Activated CD8-positive, alpha-beta T cell treated with anti-CD3 and anti-CD28 coated beads, Interleukin-2, amount 10 ng/mL, durations not matched to agents 7 days and 5 days (primary cell): ENCODE measurements at places on chromosomes 3 and 15.
A peak's percentile ranks its signal among the peaks of the same experiment; 100 is the strongest.

- DNase-seq = no peak
Observed at GRCh38 chr15:99558571-99558970, 7.2 kb upstream of the MEF2A start.

DNA sequence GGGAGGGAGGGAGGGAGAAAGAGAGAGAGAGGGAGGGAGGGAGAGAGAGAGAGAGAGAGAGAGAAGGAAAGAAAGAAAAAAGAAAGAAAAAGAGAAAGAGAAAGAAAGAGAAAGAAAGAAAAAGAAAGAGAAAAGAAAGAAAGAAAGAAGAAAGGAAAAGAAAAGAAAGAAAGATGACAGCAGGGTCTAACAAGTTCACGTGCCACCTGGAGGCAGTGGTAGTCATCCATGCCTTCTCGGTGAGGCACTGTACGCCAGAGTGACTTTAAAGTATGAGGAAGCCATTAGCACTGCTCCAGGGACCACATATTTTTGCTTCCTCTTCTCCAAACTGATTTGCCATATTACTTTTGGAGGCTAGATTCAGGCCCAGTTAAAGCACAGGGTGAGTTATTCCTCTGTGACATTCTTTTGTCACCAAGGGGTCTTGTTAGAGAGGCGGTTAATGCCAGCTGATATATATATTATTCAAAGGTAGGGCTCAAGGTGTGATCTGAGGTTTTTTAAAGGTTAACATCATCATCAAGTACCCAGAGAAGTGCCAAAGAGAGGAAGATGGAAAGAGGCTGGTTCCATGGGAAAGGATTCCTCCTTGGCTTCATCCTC lies at the start of gene HTR3D:
TSS of gene HTR3D (plus strand) at position 556 of the 606 bp plus-strand sequence. CDS start at position 556, 0 bp downstream.
- DNase-seq = no peak

GRCh38 chr3:149442851-149443544 lies 31.5 kb upstream of the TM4SF4 start:
- no peak for DNase-seq

DNA sequence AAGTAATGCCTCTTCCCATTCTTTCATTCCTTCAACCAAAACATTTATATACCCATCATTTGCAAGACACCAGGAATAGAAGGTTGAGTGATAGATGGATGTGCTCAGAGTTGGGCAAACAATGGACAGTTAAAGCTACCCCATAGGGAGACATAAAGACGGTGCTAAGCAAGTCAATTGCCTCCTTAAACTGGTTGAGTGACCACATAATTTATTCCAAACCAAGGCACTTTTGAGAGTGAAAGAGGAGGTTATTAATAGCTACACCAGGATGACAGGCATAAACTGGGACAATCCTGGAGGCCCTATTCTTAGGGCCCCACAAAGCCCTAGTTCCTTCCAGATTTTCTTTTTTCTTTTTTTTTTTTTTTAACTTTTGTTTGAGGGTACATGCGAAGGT lies 21.4 kb upstream of the DYNC1LI1 start:
- DNase-seq = no peak

DNA sequence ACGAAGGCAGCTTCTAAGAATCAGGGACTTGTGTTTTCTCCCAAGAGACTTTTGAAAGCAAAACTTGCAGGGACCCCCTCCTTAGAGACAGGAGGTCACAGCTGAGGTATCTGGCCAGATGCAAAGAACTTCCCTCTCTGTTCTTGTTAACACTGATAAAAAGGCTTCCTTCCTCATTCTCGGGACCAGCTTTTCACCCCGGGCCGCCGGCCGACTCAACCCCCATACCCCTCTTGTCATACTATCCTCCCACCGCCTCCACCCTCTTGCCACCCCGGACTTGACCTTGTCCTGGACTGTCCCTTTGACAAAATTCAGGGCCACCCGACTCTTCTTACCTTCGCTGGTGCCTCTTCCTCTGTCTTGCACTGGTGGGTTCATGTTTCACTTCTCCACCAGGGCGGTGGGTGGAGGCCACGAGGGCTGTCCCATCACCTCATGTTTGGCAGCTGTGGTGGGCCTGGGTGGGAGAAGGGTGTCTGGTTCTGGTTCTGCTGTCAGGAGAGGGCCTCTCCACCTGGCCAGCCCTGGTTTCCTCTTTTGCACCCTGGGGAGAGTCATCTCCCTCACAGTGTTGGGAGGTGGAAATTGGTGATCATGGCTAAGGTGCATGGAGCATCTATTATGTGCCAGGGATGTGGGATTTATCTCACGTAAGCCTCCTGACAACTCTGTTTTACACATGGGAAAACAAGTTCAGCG lies 32.5 kb downstream of the BHLHE40 start:
- DNase-seq = peak; percentile 67

DNA sequence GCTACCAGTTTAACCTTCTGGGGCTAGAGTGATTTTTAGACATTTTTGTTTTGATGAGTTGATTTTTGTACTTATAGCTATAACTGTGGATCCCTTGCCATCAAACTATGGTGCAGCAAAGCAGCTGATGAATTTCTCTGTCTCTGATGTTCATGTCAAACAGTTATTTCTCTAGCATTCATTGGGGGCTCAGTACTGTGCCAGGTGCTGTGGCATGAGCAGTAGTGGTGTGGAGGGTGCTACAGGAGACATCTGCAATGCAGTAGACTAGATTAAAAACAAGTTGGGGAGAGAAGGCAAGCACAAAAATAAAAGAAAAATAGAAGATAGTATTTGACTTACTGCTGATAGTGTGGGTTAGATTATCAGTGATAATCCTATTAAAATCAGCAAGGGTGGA lies 95.3 kb downstream of the AKAP13 start:
- DNase-seq = no peak

DNA sequence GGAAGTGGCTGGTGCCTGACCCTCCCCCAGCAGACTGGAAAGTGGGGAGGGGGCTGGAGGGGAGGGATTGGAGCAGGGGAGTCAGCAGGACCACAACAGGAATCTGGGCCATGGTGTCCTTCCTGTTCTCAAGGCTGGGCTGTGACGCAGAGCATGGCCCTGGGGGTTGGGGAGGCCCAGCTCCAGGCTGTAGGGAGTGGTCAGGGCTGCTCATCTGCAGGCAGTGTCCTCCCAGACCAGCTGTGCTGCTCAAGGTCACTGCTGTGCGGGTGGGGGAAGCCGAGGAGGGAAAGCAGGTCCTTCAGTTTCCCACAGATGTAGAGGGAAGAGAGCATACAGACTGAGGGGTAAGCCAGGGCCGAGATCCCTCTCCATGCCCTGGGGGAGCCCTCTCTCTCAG lies 40.7 kb downstream of the CYP11A1 start:
- DNase-seq = no peak

DNA sequence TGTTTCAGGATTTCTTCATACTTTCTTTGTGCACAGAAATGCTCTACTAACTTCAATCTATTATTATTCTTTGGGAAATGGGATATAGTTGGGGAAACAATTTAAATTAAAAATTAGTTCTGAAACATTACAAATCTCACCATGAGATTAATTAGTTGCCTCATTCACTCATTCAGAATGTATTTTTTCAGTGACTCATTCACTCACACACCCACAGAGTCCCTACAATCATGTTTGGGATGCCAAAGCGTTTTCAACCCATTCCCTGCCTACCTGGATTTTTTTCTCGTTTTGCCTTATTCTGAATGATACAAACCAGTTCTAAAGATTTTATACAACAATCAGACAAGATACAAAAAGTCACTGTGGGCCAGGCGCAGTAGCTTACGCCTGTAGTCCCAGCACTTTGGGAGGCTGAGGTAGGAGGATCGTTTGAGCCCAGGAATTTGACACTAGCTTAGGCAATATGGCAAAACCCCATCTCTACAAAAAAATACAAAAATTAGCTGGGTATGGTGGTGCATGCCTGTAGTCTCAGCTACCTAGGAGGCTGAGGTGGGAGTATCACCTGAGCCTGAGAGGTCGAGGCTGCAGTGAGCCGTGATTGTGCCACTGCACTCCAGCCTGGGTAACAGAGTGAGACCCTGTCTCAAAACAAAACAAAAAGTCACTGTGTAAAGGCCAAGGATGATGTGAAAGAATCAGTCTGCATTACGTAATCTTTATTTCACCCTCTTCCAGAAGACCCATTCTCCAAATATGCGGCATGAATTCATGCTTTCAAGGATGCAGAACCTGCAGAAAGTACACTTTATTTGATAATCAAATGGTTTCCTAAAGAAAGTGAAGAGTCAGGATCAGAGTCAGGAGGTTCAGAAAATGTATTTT lies 34.8 kb upstream of the ARHGEF3 start:
- no peak for DNase-seq

DNA sequence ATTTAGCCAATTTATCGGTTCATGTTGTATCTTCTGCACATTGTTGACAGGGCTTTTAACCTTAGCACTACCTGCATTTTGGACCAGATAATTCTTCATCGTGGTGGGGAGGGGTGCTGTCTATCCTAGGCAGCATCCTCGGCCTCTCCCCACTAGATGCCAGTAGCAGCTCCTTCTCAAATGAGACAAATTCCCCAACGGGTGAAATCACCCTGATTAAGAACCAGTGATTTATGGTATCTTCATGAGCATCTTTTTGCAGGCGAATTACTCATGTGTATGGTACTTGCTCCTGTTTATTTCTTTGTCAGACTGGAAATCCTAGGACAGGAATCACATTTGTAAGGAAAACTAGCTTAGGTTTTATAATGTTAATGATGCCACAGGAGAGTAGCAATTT lies 68.0 kb downstream of the C3orf70 start:
- DNase-seq = no peak

DNA sequence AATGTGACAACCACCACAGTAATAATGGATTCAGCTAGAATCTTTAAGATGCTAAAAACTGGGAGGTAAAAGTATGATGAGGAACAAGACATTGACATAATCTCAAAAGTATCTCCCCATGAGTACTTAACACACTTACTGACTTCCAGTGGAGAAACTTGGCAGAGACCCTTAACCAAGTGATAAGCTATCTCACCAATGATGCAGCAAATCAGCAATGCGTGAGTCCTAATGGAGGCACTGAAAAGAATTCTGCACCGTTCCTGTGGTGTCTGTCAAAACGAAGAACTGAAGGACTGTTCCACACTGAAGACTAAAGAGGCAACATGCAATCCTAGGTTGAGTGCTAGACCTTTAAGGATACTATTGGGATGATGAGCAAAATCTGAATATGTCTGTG lies 67.9 kb upstream of the OCA2 start:
- no peak for DNase-seq

DNA sequence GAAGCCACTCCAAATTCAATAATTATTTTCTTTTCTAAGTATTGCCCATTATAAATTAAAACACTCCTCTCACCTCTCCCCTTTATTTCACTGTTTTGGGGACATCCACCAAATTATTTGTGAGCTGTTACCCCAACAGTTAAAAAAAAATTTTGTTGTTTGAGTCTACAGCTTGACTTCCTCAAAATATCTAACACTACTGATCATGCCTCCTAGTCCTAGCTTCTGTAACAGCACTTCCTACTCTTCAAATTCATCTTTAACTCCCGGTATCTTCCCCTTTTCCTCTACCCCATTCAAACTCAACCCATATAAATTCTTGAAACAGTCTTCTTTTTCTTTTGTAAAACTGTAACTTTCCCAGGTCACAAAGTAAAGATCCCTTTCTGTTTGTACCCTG lies 15.9 kb downstream of the PARL start:
- DNase-seq = no peak

- no peak for DNase-seq
Observed at GRCh38 chr3:193502871-193503270, 51.8 kb downstream of the ATP13A4 start.

- no peak for DNase-seq
Observed at GRCh38 chr3:23481616-23482278, 278.6 kb downstream of the UBE2E2 start.

DNA sequence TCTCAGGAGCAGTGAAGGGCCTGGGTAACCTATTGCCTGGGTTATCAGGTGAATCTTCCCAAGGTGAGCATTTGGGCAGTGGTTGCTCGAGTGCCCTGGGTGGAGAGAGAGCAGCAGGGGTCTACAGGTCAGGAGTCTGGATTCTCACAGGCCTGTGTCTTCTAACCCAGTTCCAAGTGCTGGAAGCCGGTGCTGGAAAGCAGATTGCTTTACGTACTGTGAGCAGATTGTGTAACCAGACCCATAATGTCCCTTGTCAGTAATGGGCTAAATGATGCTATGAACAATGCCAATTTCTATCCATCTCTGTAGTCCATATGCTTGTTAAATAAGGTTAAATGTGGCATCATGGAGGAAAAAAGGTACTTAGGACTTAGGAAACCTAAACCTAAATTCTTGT lies 106.5 kb downstream of the TPRG1 start:
- no peak for DNase-seq

- DNase-seq = no peak
Observed at GRCh38 chr3:29271475-29271874, 9.4 kb upstream of the RBMS3 start.

GRCh38 chr3:88824666-88825564 lies 282.5 kb upstream of the EPHA3 start:
- DNase-seq = no peak

DNA sequence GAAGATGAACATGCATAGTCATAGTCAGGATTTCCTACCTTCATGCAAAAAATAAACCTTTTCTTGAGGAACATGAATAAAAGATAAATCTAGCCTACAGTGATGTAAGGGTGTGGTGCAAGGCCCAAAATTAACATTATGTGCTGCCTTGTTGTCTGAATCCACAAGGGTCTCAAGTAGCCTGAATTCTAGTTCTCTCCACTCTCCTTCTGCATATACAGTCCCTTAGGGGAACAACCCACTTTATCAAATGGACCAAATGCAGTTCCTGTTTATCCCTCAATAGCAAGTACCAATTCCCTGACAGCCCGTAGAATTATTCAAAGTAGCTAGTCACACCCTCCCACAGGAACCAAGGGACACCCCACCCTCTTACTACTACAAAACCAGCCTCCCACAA lies 284.0 kb downstream of the ZIC4 start:
- no peak for DNase-seq

DNA sequence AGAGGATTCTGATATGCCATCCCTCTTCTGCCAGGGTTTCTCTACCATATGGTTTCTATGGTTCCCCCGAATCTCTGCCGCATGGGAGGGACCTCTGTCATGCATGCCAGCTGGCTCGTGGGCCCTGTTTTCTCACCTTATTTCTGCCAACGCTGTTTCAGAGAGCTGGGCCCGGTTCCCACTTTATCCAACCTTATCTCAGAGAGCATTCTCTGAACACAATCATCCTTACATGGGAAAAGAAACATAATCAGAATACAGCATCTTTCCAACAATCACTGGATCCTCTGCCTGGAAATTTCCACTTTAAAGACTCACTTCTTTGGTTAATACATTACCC lies 234.5 kb upstream of the ZBTB20 start:
- DNase-seq = no peak

GRCh38 chr15:75164625-75165350 lies 36.9 kb upstream of the C15orf39 start:
- DNase-seq = no peak

DNA sequence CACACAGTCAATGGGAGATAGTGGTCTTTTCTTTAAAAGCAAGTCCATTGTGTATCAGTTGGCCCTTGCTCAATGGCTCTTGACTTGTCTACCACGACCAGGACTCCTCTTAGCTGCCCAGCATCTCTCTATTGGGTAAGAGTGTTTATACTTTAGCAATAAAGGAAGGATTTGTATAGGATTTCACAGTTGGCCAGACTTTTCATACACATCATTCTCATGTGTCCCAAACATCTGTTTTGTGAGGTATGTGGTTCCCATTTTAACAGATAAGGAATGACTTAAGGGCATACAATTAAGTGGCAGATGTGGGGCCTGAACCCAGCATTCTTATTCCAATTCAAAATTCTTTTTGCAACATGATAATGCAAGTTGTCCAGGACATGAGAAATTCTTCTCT lies 191.5 kb downstream of the CHST2 start:
- no peak for DNase-seq

- peak; percentile 57 for DNase-seq
Observed at GRCh38 chr3:45688194-45688881, 858 bp upstream of the SACM1L start.

- DNase-seq = peak; percentile 40
Observed at GRCh38 chr3:122563717-122564025, 429 bp downstream of the PARP9 start.
